ENCODE measurements at places on chromosomes 11 and 22.

DNA sequence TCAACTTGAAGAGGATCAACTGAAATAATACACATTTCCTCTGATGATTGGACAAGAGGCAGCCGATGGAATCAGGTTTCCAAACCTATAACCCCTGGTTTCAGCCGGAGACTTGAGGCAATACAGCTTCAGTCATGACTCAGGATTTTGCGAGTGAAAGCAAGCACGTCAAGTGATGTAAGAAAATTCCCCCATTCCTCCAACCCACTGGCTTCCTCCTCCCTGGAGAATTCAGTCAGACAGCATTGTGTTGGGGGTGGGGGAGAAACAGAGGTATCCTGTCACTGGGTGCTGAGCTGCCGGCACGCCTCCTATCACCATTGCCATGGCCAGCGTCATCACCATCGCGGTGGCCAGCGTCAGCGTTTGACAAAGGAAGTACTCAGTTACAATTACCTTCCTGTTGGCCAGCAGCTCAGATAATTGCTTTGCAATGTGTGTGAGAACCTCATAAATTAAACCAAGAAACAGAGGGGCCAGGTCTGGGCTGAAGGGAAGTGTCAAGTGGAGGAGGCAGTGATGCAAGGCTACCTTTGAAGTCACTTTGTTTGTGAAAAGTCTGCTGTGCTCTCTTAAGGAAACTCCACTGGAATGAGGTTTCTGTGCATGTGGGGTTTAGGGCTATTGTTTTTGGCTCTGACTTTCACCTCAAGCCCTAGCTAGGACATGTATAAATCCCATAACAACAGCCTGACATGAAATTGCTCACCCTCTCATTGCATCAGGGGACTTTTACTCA lies 50.2 kb downstream of the LIF start:
- DNase-seq = peak; percentile 75

DNA sequence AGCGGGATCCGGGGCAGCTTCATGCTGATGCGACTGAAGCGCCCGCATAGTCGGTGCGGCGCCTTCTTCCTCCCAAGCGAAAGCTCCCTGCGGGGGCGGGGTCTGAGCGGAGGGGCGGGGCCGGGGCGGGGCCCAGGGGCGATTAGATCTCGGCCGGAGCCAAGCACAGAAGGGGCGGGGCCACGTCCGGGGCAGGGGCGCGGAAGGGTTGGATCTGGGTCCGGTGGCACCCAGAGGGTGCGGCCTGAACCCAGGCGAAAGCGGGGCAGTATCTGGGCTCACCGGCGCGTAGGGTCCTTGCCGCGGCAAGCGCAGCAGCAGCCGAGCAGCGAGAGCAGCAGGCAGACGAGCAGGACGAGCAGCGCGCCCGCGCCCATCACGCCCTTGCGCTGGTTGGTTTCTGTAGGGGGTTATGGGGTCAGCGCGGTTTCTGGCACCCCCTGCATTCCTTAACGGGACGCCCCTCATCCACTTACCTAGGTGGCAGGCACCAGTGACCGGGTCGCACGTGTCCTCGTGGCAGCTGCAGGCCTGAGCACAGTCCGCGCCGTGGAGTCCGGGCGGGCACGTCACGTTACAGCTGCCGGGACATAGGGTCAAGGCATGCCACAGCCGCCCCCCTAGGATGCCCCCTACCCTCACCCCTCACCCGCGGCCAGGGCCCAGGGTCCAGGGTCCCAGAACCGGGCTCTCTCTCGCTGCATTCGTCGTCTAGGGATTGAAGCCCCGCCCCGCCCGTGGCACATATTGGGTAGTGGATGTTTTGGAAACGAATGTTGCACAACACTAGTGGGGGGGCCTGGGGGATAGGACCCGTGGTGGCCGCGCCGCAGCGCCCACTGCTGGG lies 8.1 kb downstream of the SCARF2 start:
- DNase-seq = peak; percentile 59

DNA sequence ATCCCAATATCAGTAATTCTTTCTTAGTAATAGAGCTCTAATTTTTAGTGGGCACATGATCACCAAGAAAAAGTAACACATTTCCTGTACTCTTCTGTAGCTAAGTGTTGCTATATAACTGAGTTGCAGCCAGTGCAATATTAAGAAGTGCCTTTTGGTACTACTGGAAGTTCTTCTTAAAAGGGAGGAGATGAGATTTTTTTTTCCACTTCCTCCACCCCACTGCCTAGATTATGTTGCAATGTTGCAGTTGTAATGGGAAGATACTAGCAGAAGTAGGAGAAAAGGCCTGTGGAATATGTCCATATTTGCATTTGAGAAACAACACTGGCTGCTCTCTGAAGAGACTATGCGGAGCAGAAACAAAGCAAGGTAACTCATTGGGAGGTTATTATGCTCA lies 280.6 kb upstream of the ANO5 start:
- DNase-seq = peak; percentile 44

DNA sequence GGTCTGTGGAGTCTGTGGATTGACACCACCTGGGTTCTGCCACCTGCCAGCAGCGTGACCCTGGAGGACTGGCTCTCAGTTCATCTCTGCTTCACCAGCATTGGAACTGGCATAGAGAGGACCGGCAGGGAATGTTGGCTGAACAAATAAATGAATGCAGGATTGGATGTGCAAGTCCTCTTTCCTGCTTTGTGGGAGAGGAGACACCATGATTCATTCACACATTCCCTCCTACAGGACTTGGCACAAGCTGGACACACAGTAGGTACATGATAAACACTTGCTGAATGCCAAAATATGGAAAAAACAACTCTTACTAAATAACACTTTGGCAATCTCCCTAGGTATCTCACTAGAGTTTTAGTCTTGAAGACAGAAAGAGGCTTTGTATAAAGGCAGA lies 116.6 kb upstream of the NARS2 start:
- no peak for DNase-seq

DNA sequence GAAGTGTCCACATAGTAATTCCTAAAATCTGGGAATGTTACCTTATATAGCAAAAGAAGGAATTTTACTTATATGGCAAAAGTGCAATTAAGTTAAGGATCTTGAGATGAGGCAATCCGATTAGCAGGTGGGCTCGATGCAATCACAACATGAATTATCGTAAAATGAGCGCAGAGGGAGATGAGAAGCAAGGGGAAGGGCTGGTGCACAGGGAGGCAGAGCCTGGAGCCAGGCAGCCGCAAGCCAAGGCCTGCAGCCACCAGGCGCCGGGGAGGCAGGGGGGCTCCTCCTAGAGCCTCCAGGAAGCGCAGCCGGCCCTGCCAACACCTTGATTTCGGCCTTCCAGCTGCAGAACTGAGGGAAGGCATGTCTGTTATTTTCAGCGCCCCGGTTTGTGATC lies 85.7 kb downstream of the CELSR1 start:
- DNase-seq = no peak
